Small intestine (tissue), 16 donors: ENCODE measurements at places on chromosomes 16 and 17. TPM values are rescaled to one million over a fixed set of nuclear protein-coding genes. Genes with fewer than 3 reads are reported as not detected.

DNA sequence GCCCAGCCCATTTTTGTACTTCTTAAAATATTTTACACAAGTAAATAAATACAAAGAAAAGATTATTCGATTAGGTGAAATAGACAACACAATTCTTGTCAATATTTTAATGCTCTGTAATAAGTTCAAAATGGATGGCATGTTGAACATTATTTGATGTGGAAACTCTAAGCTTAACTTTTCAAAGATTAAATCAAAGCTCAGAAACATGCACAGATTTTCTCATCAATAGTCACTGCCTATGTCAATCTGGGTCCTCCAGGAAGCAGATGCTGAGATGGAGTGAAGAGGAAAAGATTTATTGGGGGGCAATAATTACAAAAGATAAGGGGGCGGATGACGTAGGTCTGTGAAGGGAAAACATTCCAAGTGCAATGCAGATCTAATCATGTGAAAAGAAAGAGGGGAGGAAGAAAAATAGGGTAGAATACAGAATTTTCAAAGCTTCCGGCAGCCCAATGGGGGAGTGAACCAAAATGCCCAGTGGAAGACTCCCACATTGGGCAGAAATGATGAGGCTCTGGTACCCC lies 50.5 kb downstream of the COPRS start:
- peak; percentile 56 for DNase-seq

GRCh38 chr17:1673041-1673785 lies 11.5 kb downstream of the PRPF8 start:
- DNase-seq: no peak

DYNLRB2 gene
- polyA plus RNA-seq: not detected

DEXI gene
- polyA plus RNA-seq: 31.9 TPM

DNA sequence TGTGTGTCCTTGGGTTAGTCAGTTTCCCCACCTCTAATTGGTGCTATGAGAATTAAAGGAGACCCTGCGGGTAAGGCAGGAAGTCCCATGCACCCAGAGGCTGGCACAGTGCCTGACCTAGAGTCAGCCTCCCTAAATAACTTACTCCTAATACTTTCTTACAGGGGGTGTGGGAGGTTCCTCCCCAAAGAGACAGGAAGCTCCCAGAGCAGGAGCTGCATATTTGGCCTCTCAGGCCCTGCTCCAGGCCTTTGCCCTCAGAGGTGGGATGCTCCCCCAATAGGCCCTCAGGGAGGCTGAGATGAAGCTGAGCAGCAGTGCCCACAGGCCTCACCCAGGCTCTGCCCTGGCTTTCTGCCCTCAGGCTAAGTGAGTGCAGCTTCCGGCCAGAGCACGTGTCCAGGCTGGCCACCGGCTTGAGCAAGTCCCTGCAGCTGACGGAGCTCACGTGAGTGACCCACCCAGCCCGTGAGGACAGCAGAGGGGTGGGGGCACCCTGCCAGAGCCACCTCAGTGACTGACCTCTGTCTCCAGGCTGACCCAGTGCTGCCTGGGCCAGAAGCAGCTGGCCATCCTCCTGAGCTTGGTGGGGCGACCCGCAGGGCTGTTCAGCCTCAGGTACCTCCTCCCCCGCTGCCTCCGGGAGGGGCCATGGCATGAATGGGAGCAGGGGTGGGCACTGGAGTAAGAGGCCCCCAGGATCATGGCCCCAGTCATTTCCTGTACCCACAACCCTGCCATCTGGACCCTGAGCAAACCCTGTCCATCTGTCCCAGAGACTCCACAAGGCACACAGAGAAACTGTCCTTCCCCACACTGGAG lies 31.1 kb upstream of the CPNE2 start:
- DNase-seq: no peak

GRCh38 chr16:4684763-4685162 lies 8.6 kb upstream of the NUDT16L1 start:
- DNase-seq: no peak

SECTM1 gene
- 13.6 TPM for polyA plus RNA-seq

OSGIN1 gene
- polyA plus RNA-seq: 3.4 TPM

- no peak for DNase-seq
These were observed 35.1 kb downstream of the SLC6A2 start for GRCh38 chr16:55690841-55691240.

DNA sequence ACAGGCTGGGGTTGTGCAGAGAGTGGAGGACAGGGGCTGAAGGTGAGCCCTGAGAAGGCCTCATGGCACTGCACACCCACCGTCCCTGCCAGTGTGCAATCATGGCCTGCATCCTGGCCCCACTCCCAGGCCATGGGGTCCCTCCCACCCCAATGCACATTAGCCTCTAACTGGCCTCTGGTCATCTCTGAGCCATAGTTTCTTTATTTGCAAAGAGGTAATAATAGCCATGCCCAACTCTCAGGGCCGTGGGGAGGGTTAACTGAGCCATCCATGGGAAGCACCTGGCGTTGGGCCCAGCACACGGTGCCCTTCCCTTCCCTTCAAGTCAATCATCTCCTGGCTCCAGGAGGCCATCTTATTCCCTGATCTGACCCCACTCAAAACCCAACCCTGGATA lies 10.8 kb upstream of the ITGA3 start:
- no peak for DNase-seq

GRCh38 chr16:1613211-1613622 lies 1.1 kb downstream of the CRAMP1 start:
- no peak for DNase-seq

CCL4L2 gene
- not detected for polyA plus RNA-seq

GRCh38 chr17:77400445-77400870 lies 259.7 kb downstream of the SEC14L1 start:
- DNase-seq: no peak
